Vagina (tissue), 2 donors: ENCODE measurements at places on chromosomes 12 and 14. TPM values are rescaled to one million over a fixed set of nuclear protein-coding genes. Genes with fewer than 3 reads are reported as not detected.
A peak's percentile ranks its signal among the peaks of the same experiment; 100 is the strongest.

Gene TBK1
- 29.0 TPM for total RNA-seq

- no peak for DNase-seq
- H3K27me3 ChIP-seq: no peaks in the 10 kb centered on the region
- H3K27ac ChIP-seq: no peak overlapping the region
- H3K36me3 ChIP-seq: no peaks in the 10 kb centered on the region
- no peak overlapping the region for H3K4me3 ChIP-seq
Observed at GRCh38 chr14:65804439-65805112, 392.0 kb downstream of the FUT8 start.

- peaks cover 34% of the 10 kb centered on the region for H3K4me1 ChIP-seq
- H3K36me3 ChIP-seq: no peaks in the 10 kb centered on the region
- peak; percentile 54 for DNase-seq
- H3K27me3 ChIP-seq: no peaks in the 10 kb centered on the region
Observed at GRCh38 chr12:1935700-1936378, 17.4 kb upstream of the CACNA2D4 start.

DNA sequence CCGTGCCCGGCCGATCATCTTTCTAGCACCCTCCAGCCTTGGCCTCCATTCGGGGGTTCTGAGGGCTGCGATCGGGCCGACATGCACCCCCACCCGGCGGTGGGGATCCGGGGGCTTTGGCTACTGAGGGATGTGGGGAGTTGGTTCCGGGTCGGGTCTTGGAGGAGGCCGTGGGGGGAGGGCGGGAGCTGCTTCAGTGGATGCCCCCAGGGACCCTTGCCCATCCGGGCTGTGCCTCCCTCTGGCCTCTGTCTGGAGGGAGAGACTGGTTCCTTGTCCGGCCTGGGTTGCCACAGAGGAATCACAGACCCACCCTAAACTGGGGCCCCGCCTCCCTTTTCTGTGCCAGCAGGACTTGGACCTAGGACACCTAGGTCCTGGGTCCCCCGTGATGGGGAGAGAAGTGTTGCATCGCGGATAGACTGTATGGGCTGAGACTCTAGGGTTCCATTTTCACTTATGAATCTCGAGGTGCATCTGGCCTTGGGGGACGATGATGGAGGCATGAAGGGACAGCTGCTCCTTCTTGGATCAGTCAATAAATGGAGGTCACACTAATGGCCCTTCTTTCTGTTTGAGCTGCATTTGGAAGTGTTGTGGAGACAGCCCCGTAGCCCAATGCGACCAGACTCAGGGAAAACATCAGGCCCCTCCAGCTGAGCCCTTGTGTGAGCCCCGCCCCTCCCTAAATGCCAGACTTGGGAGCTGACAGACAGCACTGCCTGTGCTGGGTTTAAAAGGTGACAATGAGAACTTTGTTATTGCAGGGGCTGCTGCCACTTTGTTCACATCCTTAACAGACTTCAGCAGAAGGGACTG, 577 bp downstream of the DTX3 start:
- peak overlapping the region; percentile 99 for H3K27ac ChIP-seq
- H3K4me3 ChIP-seq: peak overlapping the region; percentile 64
- no peak for DNase-seq
- no peaks in the 10 kb centered on the region for H3K27me3 ChIP-seq
- peaks cover 26% of the 10 kb centered on the region for H3K4me1 ChIP-seq
- peaks cover 13% of the 10 kb centered on the region for H3K36me3 ChIP-seq

Gene RNASE7
- 18.2 TPM for total RNA-seq

DNA sequence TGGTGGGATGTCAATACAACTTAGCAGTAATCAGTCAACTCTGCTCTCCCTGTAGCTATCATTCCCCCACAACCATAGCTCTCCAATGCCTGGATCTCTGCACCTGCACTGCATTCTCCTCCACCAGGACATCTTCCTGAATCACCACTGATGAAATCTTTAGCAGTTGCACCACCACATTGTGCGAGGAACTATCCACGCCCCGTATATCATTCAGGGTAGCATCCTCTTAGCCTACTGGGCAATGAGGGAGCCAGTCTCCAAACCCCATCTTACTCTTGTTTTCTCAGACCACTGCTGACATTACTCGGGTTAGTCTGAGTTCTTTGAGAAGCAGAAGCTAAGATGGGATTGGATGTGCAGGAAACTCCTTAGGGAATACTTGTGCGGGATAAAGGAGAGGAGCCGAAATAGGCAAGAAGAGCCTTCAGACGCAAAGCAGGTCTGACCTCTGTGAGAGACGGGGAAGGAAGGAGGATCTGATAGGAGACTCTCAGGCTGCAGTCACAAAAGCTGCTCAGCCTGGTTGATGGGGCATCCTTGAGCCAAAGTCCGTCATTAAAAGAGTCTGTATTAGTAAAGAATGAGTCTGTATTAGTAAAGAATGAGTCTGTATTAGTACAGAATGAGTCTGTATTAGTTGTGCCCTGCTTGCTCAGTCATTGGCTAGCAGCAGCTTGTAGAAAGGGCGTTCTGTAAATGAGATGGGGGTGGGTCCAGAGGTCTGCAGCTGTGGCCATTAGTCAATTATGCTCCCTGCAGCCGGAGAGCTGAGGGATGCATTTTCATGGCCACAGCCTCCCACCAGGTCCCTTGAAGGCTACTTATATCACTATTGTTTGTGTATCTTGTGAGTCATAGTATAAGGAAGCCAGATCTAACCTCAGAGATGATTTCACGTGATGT, 49.6 kb upstream of the RASSF3 start:
- H3K27me3 ChIP-seq: no peaks in the 10 kb centered on the region
- no peaks in the 10 kb centered on the region for H3K4me1 ChIP-seq
- H3K36me3 ChIP-seq: no peaks in the 10 kb centered on the region
- no peak for DNase-seq

DNA sequence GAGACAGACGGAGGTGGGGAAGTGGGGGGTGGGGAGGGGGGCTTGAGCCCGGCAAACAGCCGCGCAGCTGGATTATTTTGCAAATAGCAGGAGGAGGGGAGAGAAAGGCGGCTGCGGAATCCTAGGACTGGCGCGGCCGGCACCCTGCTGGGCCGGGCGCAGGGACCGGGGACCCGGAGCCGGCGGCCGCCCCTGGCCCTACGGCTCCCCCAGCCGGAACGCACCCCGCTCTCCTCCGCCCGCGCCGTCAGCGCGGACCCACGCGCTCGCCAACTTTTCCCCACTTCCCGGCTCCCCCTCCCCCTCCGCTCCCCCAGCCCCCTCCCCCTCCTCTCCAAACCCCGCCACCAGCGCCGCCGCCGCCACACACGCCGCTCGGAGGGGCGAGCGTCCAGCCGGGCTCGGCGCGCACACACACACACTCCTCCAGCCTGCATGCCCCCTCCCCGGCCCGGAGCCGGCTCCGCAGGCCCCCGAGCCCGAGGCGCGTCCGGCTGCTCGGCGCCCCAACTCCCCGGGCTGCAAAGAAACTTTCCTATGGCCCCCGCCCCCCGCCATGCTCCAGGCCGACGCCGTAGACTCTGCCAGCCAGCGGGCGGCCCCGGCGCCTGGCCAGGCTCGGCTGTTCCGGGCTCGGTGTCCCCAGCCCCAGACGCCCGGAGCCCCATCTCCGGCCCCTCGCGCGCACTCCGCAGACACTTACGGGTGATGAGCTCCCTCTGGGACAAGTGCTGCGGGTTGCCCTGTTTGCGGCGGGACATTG, 1.4 kb downstream of the BCL11B start:
- H3K27ac ChIP-seq: peak overlapping the region; percentile 75
- peaks cover 38% of the 10 kb centered on the region for H3K4me1 ChIP-seq
- peak overlapping the region; percentile 55 for H3K4me3 ChIP-seq
- H3K27me3 ChIP-seq: peaks cover 9% of the 10 kb centered on the region
- H3K36me3 ChIP-seq: no peaks in the 10 kb centered on the region
- no peak for DNase-seq

Gene LMNTD1
- total RNA-seq: not detected

Gene PELI2
- 9.6 TPM for total RNA-seq

DNA sequence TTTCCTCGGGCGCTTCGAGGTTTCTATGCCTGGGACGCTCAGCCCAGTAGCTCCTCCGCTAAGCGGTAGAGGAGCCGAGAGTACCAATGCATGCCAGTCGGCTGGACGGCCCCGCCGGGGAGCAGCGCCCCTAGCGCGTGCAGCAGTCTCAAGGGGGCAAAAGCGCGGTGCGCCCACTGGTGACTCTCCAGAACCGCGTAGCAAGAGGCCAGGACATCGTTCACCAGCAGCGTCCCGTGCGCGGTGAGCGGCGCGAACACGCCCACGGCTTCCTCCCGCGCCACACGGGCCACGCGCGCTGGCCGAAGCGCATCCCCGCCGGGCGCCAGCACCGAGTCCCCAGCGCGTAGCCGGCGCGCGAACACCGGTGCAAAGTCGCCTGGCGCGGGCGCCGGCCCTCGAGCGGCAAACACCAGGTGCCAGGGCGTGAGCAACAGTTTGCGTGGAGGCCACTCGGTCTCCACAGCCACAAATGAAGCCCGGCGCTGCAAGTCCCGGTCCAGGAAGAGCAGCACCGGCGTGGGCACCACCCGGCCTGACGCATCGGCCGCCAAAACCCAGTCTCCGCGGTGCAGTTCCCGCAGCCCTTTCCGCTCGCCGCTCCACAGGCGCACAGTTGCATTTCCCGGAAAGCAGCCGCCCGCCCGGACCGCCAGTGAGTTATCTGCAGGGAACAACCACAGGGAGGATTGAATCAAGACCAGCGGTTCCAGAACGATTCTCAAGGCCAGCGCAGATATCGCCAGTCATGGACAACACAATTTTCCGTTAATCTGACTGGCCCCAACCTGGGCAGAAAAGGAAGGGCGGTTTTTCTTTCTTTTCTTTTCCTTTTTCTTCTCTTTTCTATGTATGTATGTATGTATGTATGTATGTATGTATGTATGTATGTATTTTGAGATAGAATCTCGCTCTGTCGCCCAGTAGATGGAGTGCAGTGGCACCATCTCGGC, 4.5 kb downstream of the DHH start:
- no peaks in the 10 kb centered on the region for H3K27me3 ChIP-seq
- peaks cover 59% of the 10 kb centered on the region for H3K4me1 ChIP-seq
- no peak overlapping the region for H3K27ac ChIP-seq
- no peak for DNase-seq

- H3K4me3 ChIP-seq: no peak overlapping the region
- H3K27me3 ChIP-seq: no peaks in the 10 kb centered on the region
- DNase-seq: no peak
Observed at GRCh38 chr12:76874491-76875190, 4.2 kb downstream of the CSRP2 start.

Gene HIP1R
- total RNA-seq: 66.0 TPM

DNA sequence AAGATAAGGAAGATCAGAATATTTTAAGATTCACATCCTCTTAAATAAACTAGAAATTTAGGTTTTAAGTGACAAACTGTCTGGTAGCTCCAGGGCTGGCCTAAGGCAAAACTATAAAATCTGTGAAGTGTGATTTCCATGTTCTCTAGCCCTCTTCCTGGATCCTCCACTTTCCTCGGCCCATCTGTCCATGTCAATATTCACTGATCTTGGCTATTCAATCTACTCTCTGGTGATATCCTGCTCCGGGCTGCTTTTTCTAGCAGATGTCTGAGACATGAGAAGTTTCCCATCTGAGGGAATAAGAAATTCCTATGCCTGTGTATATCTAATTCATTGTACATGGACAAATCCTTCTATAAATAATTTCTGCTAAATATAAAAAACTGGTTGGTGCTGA, 500.4 kb downstream of the GALC start:
- no peak overlapping the region for H3K27ac ChIP-seq
- no peaks in the 10 kb centered on the region for H3K27me3 ChIP-seq
- H3K36me3 ChIP-seq: no peaks in the 10 kb centered on the region
- DNase-seq: no peak

DNA sequence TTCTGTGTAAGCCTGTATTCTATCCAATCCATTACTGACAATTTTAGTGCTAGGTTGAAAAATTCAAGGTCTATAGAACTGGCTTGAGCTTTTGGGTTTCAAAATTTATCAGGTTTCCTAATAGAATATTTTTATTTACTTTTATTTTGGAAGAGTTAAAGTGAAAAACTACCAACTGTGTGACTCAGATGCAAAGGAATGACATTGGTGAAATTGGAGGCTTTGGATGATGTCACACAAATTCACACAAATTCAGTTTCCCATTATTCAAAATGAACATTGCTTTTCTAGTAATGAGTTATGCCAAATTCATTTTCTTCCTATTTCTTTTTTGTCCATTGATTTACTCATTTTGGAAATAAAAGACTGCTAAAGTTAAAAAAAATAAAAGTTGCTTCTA, 186.9 kb downstream of the ALX1 start:
- H3K4me3 ChIP-seq: no peak overlapping the region
- no peak for DNase-seq
- no peaks in the 10 kb centered on the region for H3K36me3 ChIP-seq
- H3K27ac ChIP-seq: no peak overlapping the region

DNA sequence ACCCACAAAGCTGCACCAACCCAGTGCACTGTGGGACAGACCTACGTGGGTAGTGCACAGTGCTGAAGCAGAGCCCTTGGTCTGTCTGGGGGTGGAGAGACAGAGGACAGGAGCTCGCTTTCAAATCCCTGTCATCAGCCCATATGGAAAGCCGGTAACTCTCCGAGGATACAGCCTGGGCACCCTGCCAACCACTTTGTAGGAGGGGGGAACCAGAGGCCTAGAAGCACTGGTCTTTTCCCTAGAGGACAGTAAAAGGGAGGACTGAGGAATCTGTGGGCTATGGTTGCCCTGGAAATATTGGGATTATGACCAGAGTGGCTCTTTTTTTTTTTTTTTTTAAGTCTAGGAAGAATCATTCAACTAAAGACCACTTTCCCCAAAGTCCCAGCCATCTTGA, 74.3 kb downstream of the MAP3K9 start:
- H3K4me3 ChIP-seq: no peak overlapping the region
- no peak for DNase-seq
- H3K27me3 ChIP-seq: no peaks in the 10 kb centered on the region
- H3K4me1 ChIP-seq: no peaks in the 10 kb centered on the region
- no peak overlapping the region for H3K27ac ChIP-seq

Gene NFATC4
- total RNA-seq: 47.9 TPM
